ENCODE measurements at places on chromosomes 1 and 21. TPM values are rescaled to one million over a fixed set of nuclear protein-coding genes. Genes with fewer than 3 reads are reported as not detected.
A peak's percentile ranks its signal among the peaks of the same experiment; 100 is the strongest.

DNA sequence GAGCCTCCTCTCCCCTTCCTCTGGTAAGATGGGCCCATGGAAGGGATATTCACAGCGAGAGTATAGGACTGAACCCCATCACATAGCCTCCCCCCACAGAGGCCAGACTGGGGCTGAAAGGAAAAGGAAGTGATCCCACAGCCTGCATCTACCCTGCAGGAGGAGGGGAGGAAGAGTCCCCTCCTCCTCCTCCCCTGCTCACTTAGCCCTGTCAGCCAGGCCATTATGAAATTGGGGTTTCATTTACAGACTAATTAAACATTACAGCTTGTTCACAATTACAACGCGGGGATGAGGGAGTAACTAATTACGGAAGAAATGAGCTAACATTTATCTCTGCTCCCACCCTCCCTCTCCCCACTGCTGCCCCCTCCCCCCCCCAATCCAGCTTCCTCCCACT is 25.4 kb downstream of the DMAP1 start:
- no peak for DNase-seq

GRCh38 chr1:201229095-201229494 is 38.5 kb downstream of the IGFN1 start:
- no peak for DNase-seq

GRCh38 chr1:116375148-116375886 is 2.3 kb downstream of the ATP1A1 start:
- DNase-seq = peak; percentile 23

DNA sequence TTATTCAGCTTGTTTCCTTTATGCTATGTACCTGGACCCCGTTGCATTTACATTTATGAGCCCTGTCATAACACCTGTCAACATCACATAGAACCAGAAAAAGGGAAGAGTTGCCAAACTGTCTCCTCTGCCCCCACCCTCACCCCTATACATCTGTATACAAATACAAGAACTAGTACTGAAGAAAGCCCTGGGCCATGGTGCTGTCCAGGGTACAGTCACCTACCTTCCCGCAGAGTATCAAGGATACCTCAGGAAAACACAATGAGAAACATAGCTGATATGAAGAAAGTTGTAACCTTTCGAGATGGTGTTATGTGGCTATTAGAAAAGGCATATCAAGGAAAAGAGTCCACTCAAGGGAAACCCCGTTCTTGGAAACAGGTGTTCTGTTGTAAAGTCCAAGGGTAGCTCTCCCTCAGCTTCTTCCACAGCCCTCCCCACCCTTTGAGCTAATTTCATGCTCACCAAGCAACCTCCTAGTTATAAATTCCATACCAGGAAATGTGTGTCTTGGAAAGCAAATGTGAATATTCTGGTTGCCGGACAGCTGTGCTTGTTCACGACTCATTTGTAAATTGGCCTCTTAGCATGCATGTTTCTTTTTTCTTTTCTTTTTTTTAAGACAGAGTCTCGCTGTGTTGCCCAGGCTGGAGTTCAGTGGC is 16.7 kb upstream of the AVPR1B start:
- no peak for DNase-seq

GRCh38 chr1:62401034-62401760 is 35.7 kb upstream of the USP1 start:
- DNase-seq = no peak

GRCh38 chr1:201020721-201021629 is 2.5 kb downstream of the KIF21B start:
- peak; percentile 55 for DNase-seq

GRCh38 chr1:168498159-168498631 is 45.6 kb downstream of the XCL2 start:
- no peak for DNase-seq

- DNase-seq = no peak
These were observed 55.2 kb downstream of the PCNX2 start for GRCh38 chr1:233240371-233240770.

- DNase-seq = no peak
These were observed 52.4 kb downstream of the IER5 start for GRCh38 chr1:181140891-181141290.

DNA sequence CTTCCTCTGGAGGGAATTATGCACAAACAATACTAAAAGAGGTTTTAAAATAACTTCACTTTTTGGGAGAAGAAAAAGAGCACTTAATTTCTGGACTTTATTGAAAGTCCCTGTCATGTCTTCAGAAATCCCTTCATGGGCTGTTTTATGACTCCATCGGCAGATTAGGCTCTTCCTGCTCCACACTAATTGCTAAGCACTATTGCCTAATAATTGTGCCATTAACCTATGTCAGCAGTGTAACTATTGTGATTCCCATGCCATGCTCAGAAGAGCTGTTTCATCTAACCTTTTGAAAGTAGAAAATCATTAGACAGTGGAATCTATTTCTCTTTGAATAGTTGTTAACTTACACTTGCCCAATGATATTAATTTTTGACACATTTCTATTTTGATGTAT is 489.3 kb upstream of the RUNX1 start:
- no peak for DNase-seq

DNA sequence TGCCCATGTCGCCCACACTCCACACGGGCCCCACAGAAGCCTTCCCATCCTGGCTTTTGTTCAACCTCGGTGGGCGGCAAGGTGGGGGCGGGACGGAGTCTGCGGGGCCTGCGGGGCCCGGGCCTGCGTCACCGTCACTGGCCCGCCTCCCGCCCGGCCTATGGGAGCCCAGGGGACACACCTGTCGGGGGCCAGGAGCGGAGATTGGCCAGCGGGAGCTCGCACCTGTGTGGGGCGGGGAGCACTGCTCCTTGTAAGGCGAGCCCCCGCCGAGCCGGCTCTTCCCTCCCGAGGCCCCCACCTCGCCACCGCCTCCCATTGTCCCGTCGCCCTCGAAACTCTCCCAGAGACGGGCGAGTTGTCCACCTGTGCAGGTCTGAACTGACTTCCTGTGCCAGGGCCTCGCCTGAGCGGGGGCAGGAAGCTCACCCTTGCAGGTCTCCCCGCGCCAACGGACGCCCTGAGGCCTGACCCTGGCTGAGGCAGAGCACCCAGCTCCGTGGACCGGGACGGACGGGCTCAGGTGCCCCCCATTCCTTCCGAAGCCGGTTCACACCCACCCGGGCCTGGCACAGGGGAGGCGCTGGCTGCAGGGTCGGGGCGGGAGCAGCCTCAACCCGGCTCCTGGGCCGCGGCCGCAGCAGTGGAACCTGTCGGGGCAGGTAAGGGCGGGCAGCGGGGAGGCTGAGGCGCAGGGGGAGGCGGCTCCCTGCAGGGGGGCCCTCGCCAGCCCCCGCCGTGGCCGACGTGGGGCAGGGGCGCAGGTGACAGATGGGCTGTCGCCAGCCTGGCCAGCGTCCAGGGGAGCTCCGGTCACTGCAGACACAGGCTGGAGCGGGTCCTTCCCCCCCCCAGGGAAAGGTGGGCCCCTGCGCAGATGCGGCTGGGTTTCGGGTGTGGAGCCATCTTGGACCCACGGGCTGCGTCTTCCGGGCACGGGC is 10.8 kb upstream of the TTLL10 start:
- no peak for DNase-seq

DNA sequence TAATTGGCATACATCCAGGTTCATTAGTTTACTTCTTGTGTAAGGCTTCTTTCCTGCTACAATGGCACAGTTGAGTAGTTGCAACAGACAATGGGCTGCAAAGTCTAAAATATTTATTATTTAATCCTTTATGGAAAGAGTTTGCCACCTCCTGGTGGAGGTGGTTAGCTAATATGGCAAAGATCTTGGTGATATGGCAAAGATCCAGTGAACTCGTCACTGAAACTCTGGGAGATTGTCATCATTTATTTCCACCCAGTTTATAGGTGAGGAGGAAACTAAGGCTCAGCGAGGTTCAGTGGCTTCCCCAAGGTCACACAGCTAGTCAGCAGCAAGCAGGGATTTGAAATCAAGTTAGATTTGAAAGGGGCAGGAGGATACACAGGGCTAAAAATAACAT is 16.1 kb upstream of the IFFO2 start:
- no peak for DNase-seq

GRCh38 chr1:4119516-4120220 is 219.6 kb upstream of the C1orf174 start:
- no peak for DNase-seq

DNA sequence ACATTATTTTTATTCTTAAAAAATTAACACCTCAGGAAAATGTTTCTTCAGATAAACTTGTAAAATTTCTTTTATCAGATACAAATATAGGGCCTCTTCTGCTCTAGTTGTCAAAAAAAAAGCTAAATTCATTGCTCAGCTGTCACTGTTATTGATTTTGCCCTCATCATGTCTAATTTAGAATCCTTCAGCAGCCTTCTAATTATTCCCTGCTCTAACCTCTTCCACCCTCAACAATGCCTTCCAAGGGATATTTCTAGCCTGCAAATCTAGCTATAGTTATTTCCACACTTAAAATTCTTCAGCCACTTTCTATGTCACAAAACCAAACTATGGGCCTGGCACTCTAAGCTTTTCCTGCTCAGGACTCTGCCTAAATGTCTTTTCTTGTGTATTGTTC is 25.2 kb downstream of the PDE4B start:
- DNase-seq = no peak

GRCh38 chr1:183676586-183677189 is 23.6 kb upstream of the APOBEC4 start:
- no peak for DNase-seq

CD53 gene
- total RNA-seq = 180 TPM

OR2T33 gene
- not detected for total RNA-seq

CYP4A11 gene
- total RNA-seq = not detected

OR14K1 gene
- total RNA-seq = not detected

OPRD1 gene
- total RNA-seq = not detected
